CD4-positive, alpha-beta T cell treated with Interleukin-12 subunit alpha and Interleukin-12 subunit beta, for 1 hour (primary cell): ENCODE measurements at places on chromosomes 5 and 9.
A peak's percentile ranks its signal among the peaks of the same experiment; 100 is the strongest.

DNA sequence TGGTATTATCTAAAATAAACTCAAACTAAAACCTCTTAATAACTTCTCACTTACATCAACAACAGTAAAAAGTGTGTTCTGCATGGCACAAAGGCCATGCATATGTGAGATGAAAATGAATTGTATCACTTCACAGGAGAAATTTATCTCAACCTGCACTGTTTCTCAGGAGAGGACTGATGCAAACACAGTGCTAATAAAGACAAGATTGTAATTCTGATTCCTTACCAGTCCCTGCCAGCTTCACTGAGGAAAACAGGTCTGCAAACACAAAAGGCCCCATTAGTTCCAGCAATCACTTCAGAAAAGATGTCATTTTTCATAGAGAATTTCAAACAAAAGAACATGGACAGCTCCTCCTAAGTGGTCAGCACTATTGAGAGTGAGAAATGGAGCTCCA is 117.3 kb upstream of the PDE4D start:
- DNase-seq = no peak

DNA sequence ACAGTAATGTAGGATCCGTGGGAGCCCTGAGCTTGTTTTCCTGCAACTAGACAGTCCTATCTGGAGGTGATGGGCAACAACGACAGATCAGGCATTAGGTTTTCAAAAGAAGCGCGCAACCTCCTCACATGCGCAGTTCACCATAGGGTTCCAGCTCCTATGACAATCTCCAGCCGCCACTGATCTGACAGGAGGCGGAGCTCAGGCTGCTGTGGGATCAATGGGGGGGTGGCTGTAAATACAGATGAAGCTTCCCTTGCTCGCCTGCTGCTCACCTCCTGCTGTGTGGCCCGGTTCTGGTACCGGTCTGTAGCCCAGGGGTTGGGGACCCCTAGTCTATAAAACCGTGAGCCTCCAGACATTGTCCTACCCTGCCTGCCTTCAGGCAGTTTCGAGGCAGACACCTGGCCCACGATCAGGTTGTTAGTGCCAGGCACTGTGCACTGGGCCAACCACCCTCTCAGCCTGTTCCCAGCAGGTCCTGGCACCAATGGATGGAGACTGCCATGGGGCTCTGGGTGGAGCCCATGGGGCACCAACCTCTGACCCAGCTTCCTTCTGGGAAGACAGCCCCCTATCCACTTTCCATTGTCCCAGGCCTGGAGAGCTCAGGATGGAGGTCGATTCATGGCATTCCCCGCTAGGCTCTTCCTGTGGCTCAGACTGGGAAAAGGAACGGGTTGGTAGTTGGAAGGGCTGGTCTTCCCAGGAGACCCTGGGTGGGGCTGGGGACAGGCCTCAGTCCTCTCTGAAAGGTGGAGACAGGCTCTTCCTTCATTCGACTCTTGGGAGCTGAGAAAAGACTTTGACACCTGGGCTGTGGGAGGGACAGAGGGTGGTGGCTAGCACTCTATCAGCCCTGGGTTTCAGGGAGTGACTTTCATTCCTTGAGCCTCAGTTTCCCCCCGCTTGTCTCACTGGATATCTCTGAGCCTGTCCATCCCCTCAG is 1.7 kb downstream of the ENDOG start:
- DNase-seq = no peak

GRCh38 chr9:113853333-113853732 is 22.8 kb upstream of the ZNF618 start:
- DNase-seq = no peak

GRCh38 chr5:126125407-126125806 is 297.8 kb upstream of the GRAMD2B start:
- no peak for DNase-seq

- DNase-seq = no peak
These were observed 3.3 kb downstream of the DNM1 start for GRCh38 chr9:128206484-128206883.

DNA sequence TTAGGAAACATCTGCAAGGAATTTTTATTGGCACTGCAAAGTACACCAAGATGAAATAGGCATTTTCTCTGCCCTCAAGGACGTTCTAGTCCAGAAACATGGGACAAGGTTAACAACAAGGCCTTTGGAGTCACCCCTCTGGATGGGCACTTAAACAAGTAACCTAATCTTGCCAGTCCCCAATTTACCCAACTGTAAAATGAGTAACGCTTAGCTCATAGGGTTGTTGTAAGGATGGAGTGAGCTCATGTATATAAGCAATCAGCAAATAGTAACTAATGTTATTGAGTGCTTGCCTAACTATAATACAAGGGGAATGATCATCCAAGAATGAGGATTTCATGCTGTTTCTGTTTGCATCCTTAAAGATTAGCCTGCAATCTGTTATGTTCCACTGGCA is 189.3 kb downstream of the PAPPA start:
- DNase-seq = no peak

DNA sequence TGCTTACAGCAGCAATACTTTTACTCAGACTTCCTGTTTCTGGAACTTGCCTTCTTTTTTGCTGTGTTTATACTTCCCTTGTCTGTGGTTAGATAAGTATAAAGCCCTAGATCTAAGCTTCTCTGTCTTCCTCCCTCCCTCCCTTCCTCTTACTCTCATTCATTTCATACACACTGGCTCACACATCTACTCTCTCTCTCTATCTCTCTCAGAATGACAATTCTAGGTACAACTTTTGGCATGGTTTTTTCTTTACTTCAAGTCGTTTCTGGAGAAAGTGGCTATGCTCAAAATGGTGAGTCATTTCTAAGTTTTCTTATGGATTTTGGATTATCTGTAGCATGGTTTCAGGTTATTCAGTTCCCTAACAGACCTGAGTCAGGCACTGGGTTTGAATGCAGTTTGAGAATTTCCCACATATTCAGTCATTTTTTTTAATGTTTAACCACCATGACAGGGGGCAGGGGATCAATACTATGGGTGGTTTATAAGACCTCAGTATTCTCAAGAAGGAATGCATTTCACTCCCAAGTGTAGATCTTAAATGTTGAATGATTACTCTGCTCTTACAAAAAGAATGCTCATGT is at the start of gene IL7R:
Gene IL7R (plus strand): TSS at position 127 of the 587 bp plus-strand sequence. CDS start 87 bp downstream, at position 214.
- peak; percentile 81 for DNase-seq

DNA sequence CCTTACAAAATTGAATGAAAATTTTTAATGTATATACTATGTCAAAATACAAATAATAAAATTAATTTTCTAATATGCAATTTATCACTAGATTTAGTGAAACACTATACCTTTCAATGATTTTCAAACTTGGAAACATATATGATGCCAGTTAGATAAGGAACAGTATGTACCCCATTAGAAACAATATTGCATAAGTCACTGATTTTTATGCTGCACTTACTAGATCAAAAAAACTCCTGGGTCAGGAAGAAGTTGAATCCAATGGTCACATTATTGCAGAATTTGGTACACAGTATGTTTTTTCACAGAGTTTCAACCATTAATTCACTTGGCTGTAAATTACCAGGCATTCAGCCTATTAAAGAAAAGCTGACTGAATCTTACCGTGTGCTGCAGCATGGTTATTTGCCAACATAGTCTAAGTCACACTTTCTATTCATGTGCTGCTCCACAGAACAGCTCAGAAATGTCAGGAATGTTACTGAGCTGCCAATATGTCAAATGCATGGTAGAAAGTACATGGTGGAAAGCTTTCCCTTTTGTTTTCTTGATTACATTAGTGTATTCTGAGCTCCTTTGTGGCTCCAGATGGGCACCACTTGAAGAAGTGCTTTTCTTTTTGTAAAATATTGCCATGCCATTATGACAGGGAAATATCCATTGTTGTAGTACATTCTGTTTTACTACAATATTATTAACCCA is 9.9 kb upstream of the PRR16 start:
- DNase-seq = no peak

DNA sequence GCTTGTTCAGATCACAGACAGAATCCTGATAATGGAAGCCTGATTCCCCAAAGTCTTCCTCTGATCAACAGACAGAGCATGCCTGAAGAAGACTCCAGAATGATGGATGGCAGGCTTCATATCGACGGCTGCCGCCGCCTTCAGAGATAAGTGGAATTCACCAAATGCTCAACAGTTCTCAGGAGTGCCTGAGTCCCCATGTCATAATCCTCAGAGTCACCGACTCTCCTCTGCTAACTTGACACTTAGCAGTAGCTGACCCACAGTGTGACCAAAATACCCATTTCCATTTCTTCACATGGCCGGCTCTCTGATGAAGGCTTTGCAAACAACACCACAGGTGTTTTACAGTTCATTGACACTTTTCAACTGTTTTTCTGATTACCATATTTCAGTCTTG is 58.7 kb downstream of the PRDM6 start:
- DNase-seq = no peak

- DNase-seq = no peak
These were observed 104.5 kb upstream of the NFIB start for GRCh38 chr9:14418301-14418940.
